ENCODE measurements at places on chromosomes 11 and 22. TPM values are rescaled to one million over a fixed set of nuclear protein-coding genes. Genes with fewer than 3 reads are reported as not detected.
A peak's percentile ranks its signal among the peaks of the same experiment; 100 is the strongest.

Gene TRIM5
- 32.9 TPM for total RNA-seq

Gene SAA4
- total RNA-seq: 0.43 TPM

Gene SCN3B
- 0.05 TPM for total RNA-seq

DNA sequence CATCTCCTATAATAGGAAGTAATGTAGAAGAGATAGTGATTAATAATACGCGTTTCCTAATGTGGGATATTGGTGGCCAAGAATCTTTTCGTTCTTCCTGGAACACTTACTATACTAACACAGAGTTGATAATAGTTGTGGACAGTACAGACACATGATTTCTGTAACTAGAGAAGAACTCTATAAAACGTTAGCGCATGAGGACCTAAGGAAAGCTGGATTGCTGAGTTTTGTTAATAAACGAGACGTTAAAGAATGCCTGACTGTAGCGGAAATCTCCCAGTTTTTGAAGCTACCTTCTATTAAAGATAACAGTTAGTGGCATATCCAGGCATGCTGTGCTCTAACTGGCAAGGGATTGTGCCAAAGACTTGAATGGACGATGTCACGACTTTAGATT lies 83.3 kb downstream of the GGT1 start:
- DNase-seq: no peak

DNA sequence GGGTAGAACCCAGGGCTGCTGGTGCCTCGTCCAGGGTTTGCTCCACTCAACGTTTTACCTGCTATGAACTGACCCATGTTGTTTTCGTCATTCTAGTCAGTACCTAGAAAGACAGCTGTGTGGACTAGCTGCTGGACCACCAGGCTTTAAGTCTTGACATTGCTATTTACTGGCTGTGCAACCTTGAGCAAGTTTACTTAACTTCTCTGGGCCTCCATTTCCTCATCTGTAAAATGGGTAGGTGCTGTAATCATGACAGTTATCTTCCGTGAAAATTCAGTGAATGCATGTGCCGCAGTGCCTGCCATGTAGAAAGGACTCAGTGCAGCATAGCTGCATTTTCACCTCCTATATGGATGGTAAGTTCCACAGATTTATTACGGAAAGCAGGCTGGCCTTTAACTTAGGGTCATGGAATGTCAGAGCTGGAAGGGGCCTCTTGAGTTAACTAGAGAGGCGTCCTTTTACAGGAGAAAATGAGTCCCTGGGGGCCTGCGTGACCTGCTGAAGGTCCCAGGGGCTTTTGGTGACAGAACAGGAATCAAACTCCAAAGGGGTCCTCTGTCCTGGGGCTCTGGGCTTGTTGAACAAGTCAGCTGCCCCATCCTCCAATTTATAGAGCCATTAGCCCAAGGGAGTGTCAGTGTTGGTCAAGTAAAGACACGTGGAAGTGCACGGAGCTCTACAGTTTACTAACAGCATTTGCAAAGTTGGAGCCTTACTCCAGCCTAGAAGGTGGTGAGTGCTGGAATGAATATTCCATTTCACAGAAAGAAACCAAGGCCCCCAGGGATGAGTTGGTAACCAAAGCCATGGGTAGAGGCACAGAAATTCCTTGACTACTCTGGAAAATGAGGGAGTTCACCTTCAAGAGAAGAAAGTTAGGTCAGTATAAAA lies 12.0 kb upstream of the MALAT1 start:
- DNase-seq: no peak

GRCh38 chr22:30245985-30246813 lies at the start of gene LIF:
Gene LIF (minus strand): TSS chr22:30246759. CDS start chr22:30246695, 64 bp downstream.
- no peak for DNase-seq

DNA sequence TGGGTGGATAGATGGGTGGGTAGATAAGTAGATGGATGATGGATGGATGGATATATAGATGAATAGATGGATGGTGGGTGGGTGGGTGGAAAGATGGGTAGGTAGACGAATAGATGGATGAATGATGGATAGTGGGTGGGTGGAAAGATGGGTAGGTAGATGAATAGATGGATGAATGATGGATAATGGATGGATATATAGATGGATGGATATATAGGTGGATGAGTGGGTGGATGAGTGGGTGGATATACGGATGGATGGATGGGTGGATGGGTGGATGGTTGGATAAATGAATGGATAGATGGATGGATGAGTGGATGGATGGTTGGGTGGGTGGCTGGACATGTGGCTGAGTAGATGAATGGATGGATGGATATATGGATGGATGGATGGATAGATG lies 53.1 kb upstream of the THY1 start:
- no peak for DNase-seq

DNA sequence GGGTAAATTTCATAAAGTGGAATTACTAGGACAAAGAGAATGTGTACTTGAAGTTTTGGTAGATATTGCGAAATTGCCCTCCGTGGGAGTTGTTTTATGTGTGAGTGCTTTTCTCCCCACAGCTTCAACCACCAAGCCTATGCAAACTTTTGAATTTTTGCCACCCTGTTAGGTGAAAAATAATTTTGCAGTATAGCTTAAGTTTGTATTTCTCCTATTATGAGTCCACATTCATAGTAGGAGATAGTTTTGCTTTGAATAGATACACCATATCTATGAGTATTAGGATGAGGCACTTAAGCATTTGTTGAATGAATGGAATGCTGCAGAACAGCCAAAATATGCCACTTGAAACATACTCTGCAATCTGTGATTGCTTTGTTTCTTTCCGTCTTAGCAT lies 43.6 kb downstream of the UVRAG start:
- DNase-seq: no peak

- DNase-seq: peak; percentile 44
Measured at GRCh38 chr22:32202539-32203180, 2.2 kb downstream of the RFPL2 start.

GRCh38 chr11:122731500-122731913 lies 76.0 kb downstream of the UBASH3B start:
- DNase-seq: no peak

- peak; percentile 96 for DNase-seq
Measured at GRCh38 chr11:64276653-64277431, 7.6 kb downstream of the BAD start.

- DNase-seq: no peak
Measured at GRCh38 chr22:16966251-16966650, 41.8 kb downstream of the GAB4 start.

All from A172 (cell line).